ENCODE measurements at places on chromosomes 5 and 9. TPM values are rescaled to one million over a fixed set of nuclear protein-coding genes. Genes with fewer than 3 reads are reported as not detected.

KIAA0825 gene
- 1.8 TPM for total RNA-seq

BRIX1 gene
- 13.8 TPM for total RNA-seq

DNA sequence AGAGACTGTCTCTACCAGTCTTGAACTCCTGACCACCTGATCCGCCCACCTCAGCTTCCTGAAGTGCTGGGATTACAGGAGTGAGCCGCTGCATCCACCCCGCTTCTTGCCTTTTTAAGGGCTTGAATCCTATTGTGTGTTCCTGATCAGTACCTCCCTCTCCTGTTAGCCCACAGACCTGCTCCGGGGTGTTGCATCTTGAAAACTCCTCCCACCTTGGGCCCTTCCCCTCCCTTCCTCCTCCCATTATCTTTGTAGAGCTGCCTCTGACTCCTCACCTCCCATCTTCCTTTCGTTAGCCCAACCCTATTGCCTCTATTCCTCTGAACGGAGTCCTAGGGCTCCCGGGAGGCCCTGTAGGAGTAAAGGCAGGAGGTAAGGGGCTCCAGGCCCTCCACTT is 48.5 kb upstream of the NEK6 start:
- no peak for DNase-seq

DNA sequence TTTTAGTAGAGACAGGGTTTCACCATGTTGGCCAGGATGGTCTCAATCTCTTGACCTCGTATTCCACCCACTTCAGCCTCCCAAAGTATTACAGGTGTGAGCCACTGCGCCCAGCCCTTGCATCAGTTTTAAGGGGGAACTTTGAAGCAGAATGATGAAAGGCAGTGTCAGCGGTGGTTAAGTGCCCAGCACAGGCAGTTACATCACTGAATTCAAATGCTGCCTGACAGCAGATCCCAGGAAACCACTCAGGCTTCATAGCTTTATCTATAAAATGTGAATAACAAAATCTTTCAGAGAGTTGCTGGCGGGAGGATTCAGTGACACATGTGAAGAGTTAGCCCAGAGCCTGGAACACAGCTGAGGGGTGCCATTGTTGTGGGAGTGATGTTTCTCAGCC is 26.5 kb downstream of the FGF1 start:
- no peak for DNase-seq

GRCh38 chr5:109992264-109992915 is 302.7 kb downstream of the MAN2A1 start:
- no peak for DNase-seq

DNA sequence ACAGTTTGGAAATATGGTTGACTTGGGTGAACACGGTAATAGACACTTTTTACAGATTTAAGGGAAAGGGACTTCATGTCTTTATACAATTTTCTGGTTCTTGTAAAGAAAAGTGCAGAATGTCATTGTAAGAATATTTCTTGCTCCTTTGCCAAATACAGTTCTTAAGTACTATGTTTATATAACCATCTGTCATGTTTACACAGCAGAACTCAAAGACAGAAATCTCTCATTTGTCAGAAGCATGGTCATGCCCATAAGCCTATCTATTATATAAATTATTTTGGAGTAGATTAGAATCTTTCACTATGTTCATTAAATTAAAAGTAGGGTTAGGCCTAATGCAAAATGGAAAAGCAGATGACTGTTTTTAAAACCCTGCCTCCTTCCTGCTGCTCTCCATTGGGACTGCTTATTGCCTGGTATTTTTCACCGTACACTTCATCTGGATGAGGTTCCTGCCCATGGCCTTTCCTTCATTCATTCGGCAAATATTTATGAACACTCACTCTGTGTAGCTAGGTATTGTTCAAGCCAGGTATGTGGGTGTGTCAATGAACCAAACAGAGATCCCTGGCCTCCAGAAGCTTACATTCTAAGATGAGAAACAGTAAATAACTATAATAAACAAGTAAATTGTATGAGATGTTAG is 558.1 kb downstream of the NR2F1-AS1 start:
- no peak for DNase-seq

TUT7 gene
- 30.8 TPM for total RNA-seq

C9orf153 gene
- total RNA-seq = not detected

All from left colon (tissue), 2 donors.